ENCODE measurements at places on chromosomes 6 and 20. TPM values are rescaled to one million over a fixed set of nuclear protein-coding genes. Genes with fewer than 3 reads are reported as not detected.

The RIN2 gene
- 13.4 TPM for polyA plus RNA-seq

The ENPP1 gene
- 0.36 TPM for polyA plus RNA-seq

The PTCRA gene
- not detected for polyA plus RNA-seq

The RNF144B gene
- polyA plus RNA-seq, result 2.8 TPM

The IL17F gene
- polyA plus RNA-seq, result not detected

The SGK2 gene
- polyA plus RNA-seq, result 7.3 TPM

The MACROD2 gene
- 9.0 TPM for polyA plus RNA-seq

The FAM184A gene
- 8.5 TPM for polyA plus RNA-seq

The CDH4 gene
- 5.2 TPM for polyA plus RNA-seq

The MYLK4 gene
- 0.31 TPM for polyA plus RNA-seq

The JAG1 gene
- 15.6 TPM for polyA plus RNA-seq

The CST5 gene
- polyA plus RNA-seq, result not detected

The PTK6 gene
- 0.93 TPM for polyA plus RNA-seq
